ENCODE measurements at places on chromosomes 12 and 14.

- no peak for DNase-seq
Measured at GRCh38 chr12:109729801-109730200, 16.2 kb downstream of the FAM222A start.

DNA sequence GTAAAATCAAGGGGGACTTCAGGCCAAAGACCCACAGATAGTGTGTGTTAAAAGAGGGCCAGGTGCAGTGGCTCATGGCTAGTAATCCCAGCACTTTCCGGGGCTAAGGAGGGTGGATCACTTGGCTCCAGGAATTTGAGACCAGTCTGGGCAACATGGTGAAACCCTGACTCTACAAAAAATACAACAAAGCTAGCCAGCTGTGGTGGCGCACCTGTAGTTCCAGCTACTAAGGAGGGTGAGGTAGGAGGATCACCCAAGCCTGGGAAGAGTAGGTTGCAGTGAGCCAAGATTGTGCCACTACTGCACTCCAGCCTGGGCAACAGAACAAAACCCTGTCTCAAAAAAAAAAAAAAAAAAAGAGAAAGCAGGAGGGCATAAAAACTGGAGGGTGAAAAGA lies 8.5 kb downstream of the VCPKMT start:
- DNase-seq = no peak

GRCh38 chr14:94940263-94940993 lies 170.5 kb upstream of the GSC start:
- no peak for DNase-seq

GRCh38 chr12:53761306-53761705 lies 9.5 kb upstream of the CISTR start:
- no peak for DNase-seq

- DNase-seq = no peak
Measured at GRCh38 chr12:7075518-7075917, 15.0 kb downstream of the C1S start.

DNA sequence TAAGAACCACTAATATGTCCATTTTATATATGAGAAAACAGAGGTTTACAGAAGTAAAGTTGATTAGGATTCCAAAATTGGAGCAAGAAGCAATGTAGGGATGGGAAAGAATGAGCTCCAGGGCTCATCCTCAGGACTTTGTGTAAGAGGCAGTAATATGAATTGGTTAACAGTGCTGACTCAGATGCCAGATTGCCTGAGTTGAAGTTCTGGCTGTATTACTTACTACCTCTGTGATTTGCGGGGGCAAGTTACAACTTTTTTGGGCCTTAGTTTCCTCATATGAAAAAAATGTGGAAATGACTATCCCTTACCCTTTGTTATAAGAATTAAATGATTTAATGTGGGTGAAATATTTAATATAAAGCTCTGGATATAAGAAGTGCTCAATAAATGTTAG lies 35.1 kb upstream of the PPP2R5E start:
- DNase-seq = no peak

GRCh38 chr12:46154221-46154985 lies 114.4 kb downstream of the SLC38A1 start:
- DNase-seq = no peak

DNA sequence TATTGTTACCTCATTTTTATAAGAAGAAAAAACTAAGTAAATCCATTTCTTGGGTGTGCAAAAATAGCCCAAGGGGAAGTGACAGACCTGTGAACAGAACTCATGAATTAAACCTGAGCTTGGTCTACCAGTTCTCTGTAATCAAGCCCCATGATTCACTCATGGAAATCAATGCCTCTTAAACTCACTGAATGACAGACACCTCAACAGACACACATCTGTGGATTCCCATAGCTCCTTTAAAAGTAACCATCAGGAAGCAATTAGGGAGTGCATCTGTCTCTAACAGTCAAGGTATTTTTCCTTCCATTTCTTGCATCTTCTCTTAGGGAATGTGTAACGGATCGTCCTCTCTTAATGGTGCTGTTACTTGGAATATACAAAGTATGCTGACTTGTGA lies 215.0 kb upstream of the EEA1 start:
- no peak for DNase-seq

GRCh38 chr14:85762526-85762925 lies 232.6 kb downstream of the FLRT2 start:
- no peak for DNase-seq
